ENCODE measurements at places on chromosomes 11 and 22.
A peak's percentile ranks its signal among the peaks of the same experiment; 100 is the strongest.

GRCh38 chr11:126152152-126152551, 59.3 kb downstream of the RPUSD4 start:
- no peak for DNase-seq

DNA sequence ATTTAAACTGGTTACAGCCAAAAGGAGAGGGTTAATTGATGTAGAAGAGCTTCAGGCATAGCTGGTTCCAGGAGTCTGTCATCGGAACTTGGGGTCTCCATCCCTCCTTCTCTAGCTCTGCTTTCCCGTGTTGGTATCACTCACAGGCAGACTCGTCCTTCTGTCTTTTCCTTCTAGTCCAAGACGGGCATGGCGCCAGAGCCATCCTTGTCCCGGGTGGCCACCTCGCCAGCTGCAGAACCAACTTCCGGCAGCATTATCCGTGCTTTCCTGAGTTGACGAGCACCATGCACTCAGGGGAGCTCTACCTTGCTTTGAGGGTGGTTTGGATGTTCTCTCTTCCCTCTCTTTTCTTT, 14.7 kb downstream of the LINC01488 start:
- no peak for DNase-seq

- no peak for DNase-seq
Measured at GRCh38 chr22:48135592-48135991, 1373.1 kb downstream of the TBC1D22A start.

DNA sequence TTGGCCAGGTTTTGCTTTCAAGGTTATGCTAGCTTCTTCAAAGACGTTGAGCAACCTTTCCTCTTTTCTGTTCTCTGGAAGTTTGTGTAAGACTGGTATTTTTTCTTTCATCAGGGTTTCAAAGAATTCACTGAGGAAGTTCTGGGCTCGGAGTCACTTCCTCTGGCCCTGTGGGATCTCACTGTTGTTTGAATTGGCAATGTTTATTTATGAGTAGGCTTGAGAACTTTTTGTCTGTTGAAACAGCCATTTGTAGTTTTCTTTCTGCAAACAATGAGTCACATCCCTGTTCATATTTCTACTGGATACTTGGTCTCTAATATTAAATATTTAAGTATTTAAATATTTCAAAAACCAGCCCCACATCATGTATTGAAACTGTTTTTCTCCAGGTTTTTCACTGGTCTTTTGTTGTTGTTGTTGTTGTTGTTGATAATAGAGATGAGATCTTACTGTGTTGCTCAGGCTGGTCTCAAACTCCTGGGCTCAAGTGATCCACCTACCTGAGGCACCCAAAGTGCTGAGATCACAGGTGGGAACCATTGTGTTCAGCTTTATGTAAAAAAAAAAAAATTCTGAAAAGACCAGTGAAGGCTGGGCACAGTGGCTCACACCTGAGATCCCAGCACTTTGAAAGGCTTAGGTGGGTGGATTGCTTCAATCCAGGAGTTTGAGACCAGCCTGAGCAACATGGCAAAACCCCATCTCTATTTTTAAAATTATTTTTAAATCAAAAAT, 26.9 kb downstream of the SUSD2 start:
- no peak for DNase-seq

- DNase-seq, result no peak
Measured at GRCh38 chr11:17414317-17414737, 25.9 kb upstream of the KCNJ11 start.

DNA sequence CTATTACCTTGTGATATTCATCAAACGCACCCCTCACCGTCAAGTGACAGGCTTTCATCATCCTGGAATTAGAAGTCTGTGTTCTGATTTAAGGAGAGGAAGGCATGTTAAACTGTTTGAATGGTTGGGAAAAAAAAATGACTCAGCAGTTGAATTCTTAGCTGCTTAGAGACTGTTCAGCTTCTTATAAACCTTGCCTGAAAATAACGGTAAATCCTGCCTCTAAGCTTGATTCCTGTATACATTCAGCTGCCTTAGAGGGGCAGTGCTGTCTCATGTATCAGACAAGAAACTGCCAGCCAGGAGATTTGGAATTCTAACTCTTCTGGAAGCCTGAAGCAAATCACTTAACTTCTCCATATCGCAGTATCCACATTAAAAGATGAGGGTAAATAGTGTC, 437.4 kb downstream of the JRKL start:
- no peak for DNase-seq

GRCh38 chr11:65903068-65903481, 2.9 kb upstream of the FOSL1 start:
- no peak for DNase-seq

DNA sequence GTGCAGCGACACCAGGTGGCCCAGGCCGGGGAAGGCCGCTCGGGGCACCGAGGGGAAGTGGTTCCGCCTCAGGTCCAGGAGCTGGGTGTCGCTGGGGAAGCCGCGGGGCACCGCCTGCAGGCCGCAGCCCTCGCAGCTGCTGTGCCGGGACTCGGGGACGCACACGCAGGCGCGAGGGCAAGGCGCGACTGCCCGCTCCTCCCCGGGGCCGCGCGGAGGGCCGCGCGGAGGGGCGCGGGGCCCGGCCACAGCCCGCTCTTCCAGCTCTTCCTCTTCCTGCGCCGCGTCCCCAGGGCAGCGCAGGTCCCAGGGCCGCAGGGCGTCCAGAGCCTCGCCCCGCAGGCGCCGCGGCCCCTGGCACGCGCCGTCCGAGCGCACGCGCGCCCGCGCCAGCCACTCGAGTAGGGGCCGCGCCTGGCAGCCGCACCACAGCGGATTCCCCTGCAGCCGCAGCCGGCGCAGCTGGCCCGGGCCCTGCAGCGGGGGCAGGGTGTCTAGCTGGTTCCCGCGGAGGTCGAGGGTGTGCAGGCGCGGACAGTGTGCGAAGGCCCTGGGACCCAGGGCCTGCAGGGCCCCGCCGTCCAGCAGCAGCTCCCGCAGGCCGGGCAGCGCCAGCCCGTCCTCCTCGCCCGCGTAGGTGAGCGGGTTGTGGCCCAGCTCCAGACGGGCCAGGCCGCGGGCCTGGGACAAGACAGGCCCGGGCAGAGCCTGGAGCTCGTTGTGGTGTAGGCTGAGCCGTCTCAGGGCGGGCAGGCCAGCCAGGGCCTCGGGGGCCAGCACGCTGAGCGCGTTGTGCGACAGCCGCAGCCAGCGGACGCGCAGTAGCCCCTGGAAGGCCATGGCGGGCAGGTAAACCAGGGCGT, 2.8 kb downstream of the CHADL start:
- peak; percentile 77 for DNase-seq

DNA sequence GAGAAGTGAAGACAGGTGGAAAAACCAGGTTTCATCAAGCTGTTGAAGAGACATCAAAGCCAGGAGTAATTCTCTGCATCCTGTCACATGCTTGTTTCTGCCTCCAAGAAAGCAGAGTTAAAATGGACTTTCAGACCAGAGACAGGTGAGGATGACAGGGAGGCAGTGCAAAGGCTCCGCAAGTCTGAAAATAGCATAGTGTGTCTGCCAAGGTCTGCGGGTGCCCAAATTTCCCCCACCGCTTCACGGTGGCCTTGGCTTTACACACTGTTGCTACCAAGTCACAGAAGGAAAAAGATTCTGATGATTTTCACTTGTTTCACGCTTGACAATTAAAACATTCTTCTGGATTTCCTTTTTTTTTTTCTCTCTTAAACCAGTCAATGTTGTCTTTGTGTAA, 44.2 kb downstream of the SNX19 start:
- no peak for DNase-seq

- no peak for DNase-seq
Measured at GRCh38 chr11:15779518-15779917, 576.8 kb downstream of the SOX6 start.

- DNase-seq, result no peak
Measured at GRCh38 chr11:68343761-68344256, 31.4 kb downstream of the LRP5 start.

- DNase-seq, result no peak
Measured at GRCh38 chr11:70782401-70782913, 384.1 kb downstream of the CTTN start.

DNA sequence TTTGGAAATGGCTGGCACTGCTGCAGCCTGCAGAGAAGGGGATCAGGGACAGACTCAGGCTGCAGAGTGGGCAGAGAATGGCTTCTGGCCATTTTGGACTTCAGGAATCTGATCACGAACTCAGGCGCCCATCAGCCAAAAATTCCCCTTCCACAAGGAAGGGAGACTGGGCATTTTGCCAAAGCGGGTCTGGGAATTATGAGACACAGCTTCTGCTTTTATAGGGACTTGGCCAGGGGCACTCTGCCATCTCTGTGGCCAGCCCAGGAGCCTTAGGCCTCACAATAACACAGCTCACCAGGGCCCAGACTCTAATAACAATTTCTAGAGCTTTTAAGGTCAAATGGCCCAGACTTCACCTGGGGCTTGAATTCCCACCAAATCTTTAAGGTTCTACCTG, 74.7 kb downstream of the CHST1 start:
- no peak for DNase-seq

GRCh38 chr11:32779136-32779535, 15.3 kb downstream of the CCDC73 start:
- no peak for DNase-seq

GRCh38 chr11:95897731-95898130, 26.2 kb downstream of the MTMR2 start:
- DNase-seq, result no peak

- DNase-seq, result peak; percentile 61
Measured at GRCh38 chr11:116930177-116930576, 92.8 kb upstream of the APOA1 start.

DNA sequence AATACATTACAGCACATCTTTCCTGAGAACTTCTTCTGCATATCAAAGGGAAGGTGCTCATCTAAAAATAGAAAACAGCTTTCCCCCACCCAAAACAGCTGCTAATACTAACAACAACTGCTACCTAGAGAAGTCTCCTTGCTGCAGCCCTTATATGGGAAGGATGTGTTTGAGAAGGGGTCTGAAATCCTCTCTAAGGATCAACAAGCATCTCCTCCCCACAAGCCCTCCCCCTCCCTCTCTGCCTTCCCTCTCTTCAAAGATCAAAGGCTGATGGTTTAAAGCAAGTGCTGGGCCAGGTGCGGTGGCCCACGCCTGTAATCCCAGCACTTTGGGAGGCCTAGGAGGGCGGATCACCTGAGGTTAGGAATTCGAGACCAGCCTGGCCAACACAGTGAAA, 33.5 kb downstream of the SCUBE2 start:
- no peak for DNase-seq

DNA sequence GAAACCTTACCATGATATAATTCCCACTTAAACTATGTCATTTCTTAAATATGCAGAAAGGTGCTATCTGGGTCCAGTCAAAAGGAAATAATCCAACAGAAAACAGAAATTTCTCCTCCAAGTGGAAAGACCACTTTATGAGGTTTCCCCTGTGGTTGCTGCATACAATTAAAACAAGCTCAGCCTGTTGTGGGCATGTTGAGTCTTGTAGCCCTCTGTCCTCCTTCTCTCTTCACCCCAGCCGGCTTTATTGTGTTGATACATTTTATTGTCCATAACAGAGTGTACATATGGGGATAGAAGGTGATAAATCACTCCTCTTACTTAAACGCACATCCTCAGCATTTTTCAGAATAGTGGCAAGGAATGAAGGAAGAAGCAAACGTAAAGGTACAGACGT, 126.0 kb upstream of the MTNR1B start:
- DNase-seq, result no peak

GRCh38 chr11:48014917-48015316, 34.6 kb downstream of the PTPRJ start:
- DNase-seq, result no peak

DNA sequence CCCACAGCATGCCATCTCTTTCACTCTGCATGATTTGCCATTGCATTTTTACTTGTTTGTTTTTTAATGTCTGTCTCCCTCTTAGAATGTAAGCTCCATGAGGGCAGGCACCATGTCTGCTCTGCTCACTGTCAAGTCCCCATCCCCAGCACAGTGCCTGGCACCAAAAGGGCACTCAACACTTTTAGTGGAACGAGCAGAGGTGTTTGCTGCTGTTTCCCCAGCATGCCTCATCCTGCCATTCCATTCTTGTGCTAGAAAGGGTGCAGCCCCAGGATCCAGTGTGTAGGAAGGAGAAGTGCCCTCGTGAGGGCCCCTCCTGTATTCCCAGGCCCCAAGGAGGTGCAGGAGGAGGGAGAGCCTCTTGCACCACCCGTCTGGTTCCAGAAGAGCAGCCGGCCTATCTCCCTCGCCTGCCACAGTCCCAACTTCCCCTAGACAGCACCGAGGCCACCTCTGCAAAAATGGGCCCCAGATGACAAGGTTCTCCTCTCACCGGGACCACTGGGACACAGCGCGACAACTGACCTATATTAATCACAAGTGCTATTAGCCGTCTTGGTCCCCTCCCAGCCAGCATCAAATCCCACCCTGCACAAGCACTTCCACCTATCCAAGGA, 33.3 kb upstream of the CACNG2 start:
- no peak for DNase-seq

DNA sequence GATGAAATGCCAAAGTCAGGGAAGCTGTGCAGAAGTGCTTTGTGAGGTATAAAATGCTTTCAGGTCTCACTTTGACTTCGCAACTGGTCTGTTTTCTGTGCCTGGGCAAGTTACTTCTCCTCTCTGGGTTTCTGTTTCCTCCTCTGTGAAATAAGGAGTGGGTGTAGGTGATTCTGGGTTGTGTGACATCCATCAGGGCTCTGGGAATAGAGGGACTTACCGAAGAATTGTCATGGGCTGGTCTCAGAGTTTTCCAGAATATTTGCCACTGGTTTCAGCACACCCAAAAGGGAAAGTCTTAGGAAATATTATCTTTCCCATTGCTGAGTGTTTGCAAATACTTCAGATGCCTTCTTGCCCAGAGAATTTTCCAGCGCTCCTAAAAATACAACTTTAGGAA, 118.4 kb downstream of the KIAA1671 start:
- DNase-seq, result no peak

DNA sequence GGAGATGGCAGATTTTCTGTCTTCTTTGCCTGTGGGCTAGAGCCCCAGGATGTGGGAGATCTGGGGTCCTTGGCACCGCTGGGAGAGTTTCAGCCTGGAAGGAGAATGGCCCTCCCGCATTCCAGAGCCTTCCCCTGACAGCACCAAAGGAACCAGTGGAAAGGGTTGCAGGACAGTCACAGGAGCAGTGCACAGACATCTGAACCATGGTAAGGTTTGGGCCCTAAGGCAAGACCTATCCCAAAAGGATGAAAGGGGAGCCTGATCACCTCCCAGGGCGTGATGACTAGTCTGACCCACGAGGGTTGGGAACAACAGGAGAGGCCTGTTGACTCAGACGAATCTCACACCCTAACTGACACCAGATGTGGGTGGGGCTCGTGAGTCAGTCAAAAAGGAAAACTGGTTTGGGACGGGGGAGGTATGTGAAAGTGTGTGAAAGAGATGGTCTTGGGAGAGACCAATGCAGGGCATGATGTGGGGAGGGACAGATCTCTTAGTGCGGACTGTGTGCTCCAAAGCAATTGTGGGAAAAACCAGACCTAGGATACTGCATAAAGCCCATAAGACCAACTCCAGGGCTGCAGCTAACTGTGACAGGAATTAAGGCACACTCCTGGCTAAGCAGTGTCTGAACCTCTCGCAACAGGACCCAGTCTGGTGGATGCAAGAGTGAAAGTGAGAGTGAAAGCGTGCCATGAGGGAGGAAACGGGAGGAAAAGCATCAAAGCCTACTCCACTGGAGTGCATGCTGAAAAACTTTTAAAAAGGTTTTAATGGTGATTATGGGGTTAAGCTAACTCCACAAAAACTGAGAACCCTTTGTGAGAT, 39.1 kb upstream of the GLYAT start:
- no peak for DNase-seq
